LNCaP clone FGC (cell line): ENCODE measurements at places on chromosomes 2 and 18.
A peak's percentile ranks its signal among the peaks of the same experiment; 100 is the strongest.

- DNase-seq: no peak
Measured at GRCh38 chr2:24643051-24643450, 150.1 kb downstream of the PTRHD1 start.

GRCh38 chr2:208568203-208568602 lies 161.6 kb downstream of the PTH2R start:
- DNase-seq: no peak

DNA sequence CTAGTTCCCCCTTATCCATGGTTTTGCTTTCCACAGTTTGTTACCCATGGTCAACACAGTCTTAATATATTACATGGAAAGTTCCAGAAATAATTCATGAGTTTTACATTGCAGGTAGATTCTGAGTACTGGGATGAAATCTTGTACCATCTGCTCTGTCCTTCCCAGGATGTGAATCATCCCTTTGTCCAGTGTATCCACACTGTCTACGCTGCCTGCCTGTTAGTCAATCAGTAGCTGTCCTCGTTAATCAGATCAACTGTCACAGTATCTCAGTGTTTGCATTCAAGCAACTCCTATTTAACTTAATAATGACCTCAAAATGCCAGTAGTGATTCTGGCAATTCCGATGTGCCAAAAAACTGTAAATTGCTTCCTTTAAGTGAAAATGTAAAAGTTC lies 76.3 kb downstream of the DYNC1I2 start:
- no peak for DNase-seq

DNA sequence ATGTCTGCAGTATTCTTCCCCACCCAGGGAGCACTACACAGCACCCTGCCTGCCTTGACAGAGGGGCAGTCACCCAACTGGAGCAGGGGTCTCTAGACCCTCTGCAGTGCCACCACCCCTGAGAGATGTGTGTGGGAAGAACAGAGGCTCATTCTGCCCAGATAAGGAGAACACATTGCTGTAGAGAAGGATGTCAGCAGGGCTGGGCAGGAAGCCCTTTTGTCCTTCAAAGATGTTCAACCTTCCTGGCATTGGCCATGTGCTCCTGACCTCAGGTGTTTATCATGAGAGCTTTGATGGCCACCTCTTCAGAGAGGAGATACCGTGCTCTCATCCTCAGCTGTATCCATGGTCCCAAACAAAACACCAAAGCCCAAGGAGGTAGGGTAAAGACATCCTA lies 4.6 kb upstream of the TEX51 start:
- DNase-seq: no peak

- no peak for DNase-seq
Measured at GRCh38 chr2:172693529-172694455, 41.9 kb upstream of the RAPGEF4 start.

DNA sequence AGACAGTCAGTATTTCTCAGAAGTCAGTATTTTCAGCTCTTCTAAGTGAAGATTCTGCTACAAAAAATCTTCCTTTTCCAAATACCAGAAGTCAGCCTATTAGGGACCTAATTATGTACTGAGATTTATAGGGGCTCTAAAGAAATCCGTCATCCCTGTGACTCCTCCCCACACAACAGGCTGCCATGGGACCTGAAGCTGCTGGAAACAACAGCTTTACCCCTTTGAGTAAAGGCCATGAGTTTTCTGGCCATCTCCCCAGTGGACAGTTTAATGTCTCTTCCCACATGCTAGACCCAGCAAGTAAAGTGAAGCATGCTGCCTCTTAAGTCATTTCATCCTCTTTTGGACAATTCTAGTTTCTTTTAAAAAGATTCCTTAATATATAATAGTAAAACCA lies 255.7 kb upstream of the ACVR2A start:
- DNase-seq: no peak

- DNase-seq: no peak
Measured at GRCh38 chr2:231182513-231182899, 15.9 kb upstream of the ARMC9 start.

DNA sequence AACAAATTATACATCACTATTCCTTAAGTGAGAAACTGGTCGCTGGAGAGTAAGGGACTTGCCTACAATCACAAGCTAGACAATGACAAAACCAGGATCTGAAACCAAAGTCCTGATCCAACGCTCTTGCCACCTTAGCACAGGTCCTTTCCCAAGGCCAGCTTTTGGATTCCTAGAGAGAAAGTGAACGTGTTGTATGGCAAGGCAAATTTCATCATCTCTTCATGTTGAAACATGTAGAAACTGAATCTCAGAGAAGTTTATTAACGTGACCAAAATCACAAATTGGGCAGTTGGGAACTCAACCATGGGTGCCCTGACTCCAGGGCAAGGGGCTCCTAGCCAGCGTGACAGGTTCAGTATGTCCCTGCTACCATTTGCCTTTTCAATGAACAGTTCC lies 118.2 kb downstream of the VWC2L start:
- DNase-seq: no peak

- no peak for DNase-seq
Measured at GRCh38 chr2:65550246-65550645, 117.8 kb upstream of the SPRED2 start.

DNA sequence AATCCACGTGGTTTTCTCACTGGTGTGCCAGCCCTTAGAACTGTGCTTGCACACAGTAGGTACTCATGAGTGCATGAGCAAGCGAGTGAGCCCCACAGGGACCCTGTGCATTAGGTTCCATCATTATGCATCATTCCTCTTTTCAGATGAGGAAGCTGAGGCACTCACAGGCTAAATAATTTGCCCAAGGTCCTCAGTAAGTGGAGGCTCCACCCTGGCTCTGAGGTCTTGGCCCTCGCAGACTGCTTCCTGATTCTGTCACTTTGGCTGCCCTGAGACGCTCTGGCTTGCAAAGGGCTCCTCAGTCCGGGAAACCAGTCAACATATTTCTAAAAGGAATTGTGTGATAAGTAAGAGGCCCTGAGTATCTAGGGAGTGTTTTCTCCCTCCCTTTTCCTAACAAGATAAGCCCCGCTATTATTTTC lies 71.7 kb downstream of the IL1R2 start:
- no peak for DNase-seq

- peak; percentile 71 for DNase-seq
Measured at GRCh38 chr2:88698498-88699233, 7.2 kb downstream of the RPIA start.

GRCh38 chr2:141035846-141036420 lies 1094.9 kb downstream of the LRP1B start:
- DNase-seq: no peak

DNA sequence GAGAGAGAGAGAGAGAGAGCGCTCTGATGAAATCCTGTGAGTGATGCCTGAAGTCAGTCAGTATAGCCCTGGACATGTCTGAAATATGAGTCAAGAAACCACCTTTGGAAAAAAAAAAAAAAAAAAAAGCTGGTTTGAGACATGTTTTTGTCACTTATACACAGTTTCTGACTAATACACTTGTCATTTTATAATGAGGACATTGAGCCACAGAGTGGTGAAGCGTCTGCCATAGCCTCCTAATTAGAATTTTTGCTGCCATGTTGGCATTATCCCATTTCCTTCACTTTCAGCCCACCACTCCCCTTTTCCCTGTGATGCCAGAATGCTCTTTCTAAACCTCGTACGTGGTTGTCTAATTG lies 15.7 kb upstream of the MYO3B start:
- DNase-seq: no peak

DNA sequence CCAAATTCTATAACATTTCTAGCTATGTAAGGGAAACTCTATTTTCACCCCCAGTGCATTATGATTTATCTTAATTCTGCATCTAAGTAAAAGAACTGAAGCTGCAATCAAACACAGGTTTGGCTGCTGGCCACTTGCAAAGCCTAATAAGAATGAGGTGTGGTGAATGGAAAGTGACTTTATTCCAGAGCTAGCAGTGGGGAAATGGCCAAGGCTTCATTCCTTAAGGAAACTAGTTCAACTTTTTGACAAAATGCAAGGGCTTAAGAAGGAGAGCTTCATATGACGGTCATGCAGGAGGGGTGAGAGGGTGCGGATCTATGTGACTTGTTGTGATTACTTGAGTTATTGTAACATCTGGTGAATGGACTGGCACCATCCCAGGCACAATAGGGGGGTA lies 1802.0 kb downstream of the SUCLG1 start:
- DNase-seq: peak; percentile 38

- no peak for DNase-seq
Measured at GRCh38 chr18:3269914-3270299, 8.0 kb downstream of the MYL12B start.

DNA sequence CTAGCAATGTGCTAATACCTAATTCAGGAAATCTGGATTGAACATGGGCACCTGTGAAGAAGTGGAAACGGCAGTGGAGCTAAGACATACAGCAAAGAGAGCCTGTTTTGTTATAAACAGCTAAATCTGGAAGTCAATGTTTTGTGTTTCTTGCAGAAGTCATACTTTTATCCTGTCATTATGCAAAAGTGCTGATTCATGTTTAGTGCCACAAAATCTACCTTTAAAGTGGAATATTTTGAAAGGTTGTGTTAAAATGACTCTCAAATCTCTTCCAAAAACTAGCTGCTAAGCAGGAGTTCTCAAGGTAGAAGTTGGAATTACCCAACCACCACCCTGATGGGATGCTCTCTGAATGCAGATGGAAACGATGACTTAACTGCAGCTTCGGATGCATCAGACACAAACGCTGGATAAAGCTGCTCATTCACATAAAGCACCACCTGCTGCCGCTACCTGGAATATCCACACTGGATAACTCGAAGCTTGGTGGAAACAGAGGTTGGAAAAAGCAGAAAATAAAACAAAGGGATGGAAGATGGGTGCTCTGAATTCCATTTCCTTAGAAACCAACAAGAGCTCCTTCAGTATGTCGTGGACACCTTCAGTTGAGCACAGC lies 132.6 kb upstream of the ZNF236 start:
- DNase-seq: no peak

- DNase-seq: no peak
Measured at GRCh38 chr2:120683081-120683480, 52.6 kb upstream of the GLI2 start.

DNA sequence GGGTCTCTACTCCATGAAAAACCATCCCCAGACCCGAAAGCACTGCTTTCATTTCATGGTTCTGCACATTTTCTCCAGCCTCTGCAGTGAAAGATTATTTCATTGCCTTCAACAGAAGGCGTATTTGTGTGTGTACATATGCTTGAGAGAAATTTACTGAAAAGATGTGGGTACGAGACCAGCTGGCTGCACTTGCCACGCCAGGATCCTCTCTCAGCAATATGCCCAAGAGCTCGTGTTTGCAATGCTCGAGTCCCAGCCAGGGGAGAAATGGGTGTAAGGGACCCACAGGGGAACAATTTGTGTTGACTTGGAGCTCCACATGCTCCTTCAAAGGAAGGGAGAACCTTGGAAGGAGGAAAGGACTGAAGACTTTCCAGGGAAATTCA lies 37.3 kb downstream of the TMEM177 start:
- DNase-seq: no peak

DNA sequence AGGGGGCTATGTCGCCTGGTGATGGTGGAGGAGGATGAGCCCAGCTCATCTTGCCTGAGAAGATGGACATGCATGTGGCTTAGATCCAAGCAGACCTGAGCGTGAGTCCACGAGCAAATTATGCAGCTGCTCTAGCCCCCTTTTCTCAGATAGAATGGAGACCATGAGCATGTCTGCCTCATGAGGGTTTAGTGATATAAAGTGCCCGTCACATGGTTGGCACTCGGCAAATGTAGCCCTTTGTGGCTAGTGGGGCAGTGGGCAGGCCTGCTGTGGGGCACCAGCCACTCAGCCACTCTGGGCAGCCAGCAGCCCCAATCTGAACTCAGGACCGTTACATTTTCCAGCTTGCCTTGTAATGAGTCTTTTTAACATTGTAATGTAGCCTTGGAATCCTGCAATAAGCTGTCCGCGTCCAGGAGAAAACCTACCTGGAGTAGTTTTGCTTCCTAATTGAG lies 92.1 kb upstream of the HS6ST1 start:
- DNase-seq: no peak

DNA sequence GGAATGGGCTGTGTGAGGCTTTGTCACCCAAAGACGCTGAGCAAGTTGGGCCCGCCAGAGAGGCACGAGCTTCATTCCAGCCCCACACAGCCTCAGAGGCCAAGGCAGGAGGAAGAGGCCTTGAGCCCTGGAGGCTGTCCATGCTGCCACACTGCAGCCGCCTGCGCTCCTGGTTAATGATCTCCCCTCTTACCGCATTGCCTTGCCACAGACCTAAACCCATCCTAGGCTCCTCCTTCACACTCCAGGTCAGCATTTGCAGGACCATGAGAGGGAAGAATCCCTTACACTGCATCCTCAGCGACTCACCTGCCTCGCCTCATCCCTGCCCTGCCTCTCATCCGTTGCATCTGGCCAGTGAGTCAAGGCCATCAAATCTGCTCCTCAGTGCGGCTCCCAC lies 24.6 kb downstream of the KIF3C start:
- DNase-seq: no peak

DNA sequence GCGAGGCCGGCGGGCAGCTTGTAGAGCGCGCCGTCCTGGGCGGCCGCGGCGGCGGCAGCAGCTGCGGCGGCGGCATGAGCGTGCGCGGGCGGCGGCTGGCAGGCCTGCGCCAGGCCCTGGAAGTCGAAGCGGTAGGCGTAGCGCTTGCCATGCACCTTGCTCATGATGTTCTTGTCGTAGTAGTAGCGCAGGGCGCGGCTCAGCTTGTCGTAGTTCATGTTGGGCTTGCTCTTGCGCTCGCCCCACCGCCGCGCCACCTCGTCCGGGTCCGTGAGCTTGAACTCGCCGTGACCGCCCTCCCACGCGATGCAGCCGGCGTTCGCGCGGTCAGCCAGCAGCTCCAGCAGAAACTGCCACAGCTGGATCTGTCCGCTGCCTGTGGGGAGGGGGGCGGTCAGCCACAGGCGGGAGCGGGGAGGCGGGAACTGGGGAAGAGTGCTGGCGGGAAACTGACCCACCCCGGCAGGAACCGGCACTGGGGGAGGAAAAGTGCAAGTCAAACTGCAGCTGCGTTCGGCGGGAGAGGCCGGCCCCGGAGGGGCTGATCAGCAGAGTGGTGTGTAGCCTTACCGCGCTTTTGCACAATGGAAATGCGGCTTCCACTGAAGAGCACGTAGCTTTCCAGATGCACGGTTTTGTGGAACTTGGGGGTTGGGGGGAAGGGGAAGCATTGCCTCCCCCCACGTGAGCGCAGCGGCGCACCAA lies 3.0 kb downstream of the FEV start:
- DNase-seq: no peak

DNA sequence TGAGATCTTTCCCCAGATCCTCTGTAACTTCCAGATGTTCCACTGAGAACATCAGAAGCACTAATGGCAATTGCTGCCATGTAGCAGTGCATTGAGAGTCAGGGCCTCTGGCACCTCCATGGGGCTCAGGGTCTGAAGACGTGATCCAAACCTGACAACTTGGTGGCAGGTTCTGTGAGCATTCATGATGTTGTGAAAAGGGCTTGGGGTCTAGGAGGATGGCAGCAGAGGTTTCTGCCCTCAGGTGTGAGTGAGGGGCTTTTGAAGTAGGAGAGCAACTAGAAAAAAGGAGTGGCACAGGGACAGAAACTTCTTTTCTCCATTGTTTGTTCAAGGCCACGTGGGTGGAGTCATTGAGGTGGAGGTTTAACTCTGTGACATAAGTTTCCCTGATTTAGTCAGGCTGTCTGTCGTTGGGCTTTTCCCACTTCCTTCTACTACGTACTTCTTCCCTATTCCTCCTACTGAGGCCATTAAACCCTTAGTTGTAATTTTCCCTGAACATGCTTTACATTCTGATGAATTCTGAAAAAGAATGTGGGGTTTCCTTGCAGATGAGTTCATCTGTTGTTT lies 13.1 kb downstream of the CFLAR start:
- DNase-seq: no peak

GRCh38 chr2:125567100-125567499 lies 1088.9 kb upstream of the GYPC start:
- no peak for DNase-seq
